Stimulated activated CD8-positive, alpha-beta memory T cell treated with anti-CD3 and anti-CD28 coated beads, Interleukin-4, amount 100 ng/mL, for 48 hours (primary cell): ENCODE measurements at places on chromosomes 3 and 15.

DNA sequence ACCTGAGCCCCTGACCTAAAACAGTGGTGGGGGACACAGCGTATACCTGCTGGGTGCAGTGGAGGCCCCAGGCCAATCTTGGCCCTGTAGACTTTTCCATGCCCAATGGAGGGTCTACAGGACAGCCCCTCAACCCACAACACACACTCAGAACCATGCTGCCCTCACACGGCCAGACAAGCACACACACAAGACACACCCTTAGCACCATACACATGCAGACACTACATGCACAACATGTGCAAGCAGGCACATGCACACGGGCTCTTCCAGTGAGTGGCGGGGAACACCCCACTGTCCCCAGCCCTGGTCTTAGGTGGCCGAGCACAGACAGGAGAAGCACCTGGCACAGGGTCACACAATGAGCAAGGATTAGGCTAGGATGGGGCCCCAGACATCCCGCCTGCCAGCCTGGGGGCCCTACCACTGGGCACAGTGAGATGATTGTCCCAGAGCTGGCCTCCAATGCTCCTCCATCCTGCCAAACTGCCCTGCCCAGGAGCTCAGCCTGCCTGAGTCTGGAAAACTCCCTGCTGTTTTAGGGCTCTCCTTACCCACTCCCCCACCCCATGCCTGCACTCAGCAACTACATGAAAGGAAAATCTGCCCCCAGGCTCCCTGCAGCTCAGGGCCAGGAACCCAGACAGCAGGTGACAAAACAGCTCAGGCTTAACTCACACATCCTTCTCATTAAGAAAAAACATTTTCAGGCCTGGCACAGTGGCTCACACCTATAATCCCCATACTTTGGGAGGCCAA lies 15.8 kb downstream of the IQSEC1 start:
- no peak for DNase-seq

GRCh38 chr3:187964760-187965159 lies 189.2 kb upstream of the LPP start:
- no peak for DNase-seq

DNA sequence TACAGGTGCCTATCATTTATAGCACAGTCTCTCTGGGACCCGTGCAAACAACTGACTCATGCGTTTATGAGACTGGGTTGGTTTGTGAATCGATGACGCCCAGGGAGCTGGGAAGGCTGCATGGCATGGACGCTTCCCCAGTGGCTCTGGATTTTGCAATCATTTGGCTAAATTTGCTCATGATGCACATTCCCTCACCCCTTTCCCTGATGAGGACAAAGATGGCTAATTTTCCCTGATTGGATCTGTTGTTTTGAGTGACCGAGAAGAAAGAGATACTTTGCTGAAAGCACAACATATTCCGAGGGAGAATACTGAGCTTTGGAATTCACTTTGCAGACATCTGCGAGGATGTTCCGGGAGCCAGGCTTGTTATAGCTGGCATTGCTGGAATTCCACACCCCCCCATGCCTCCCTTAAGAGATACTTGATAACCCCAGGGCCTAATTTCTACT lies 51.1 kb downstream of the CGNL1 start:
- no peak for DNase-seq

DNA sequence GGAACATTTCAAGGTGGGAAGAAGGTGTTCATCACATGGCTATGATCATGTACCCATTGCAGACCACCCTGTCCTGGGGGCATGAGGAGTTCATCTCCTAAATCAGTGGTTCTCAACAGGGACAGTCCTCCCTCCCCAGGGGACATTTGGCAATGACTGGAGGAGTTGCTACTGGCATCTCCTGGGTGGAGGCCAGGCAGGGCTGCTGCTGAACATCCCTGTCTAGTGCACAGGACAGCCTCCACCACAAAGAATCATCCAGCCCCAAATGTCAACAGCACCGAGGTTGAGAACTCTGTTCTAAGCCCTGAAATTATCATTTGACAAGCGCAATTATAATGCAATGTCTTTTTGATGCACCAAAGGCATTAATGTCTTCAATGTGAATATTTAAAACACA lies 4.4 kb upstream of the DNAJB8 start:
- no peak for DNase-seq

GRCh38 chr3:54360320-54360719 lies 238.0 kb downstream of the CACNA2D3 start:
- no peak for DNase-seq

GRCh38 chr15:39181940-39182339 lies 398.9 kb upstream of the THBS1 start:
- no peak for DNase-seq

- no peak for DNase-seq
These were observed 78.5 kb downstream of the PPARG start for GRCh38 chr3:12367346-12367745.

- no peak for DNase-seq
These were observed 566.3 kb upstream of the TGFBR2 start for GRCh38 chr3:30040126-30040525.

DNA sequence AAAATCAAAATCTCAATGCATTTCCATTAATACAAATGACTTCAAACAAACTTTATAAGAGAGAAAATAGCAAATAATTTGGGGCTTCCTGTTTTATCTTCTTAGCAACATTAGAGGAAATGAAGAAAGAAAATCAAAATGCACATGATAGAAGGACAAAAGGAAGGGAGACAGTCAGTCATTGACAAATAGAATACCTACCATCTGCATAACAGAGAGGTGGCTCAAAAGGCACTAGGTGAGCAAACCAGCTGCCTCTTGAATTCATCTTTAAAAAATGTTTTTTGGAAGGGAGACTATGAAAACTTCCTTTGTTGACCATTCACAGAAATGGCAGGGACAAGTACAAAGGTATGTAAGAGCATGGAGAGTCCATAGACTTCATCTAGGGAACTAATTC lies 9.4 kb downstream of the NMNAT3 start:
- DNase-seq, result no peak

DNA sequence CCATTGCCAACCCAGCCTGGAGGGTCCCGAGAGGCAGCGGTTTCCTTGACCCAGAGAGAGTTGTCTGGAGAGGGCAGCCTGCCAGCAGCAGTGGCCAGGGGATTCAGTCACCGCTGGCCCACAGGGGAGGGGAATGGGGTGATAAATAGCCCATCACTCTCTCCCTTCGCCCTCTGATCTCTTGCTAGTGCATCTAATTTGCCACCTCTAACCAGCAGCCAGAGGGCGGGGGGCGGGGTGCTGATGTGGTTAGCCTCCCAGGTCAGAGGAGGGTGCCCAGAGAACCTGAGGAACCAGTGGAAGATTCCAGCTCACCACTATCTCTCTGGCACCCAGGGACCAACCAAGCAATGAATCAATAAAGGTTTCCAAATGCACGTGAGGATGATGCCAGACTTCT lies 35.1 kb upstream of the SLC6A11 start:
- DNase-seq, result no peak

GRCh38 chr3:60953351-60953750 lies 297.9 kb downstream of the FHIT start:
- DNase-seq, result no peak

DNA sequence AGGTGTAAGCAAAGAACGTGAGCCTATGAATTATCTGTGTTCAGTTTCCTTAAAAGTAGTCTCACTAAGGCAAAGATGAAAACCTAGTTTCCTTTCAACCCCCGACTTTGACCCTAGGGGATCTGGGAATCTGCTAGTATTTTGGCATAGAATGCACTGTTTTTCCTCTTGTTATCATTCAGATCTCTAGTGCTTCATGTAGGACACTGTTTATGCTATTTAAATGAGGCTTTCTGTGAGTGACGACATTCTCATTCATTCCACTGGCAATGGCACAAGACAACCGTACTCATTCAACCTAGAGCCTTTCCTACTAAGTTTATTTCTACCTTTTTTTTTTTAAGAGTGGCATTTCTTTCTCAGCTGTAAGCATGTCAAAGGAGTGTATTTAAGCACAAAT lies 67.0 kb downstream of the CHAC1 start:
- DNase-seq, result no peak

DNA sequence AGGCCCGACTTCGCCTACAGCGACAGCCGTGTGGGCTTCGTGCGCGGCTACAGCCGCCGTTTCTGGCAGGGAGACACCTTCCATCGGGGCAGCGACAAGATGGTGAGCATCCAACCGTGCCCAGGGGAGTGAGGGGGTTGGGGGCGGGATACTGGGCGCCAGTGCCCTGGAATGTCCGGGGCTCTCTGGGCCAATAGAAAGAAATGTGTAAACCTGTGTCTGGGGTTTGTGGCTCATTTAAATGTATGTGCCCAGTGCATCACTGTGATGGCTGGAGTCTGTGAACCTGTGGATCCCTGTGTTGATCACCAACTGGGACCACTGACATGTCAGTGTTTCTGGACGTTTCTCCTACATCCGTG lies 423 bp downstream of the CHAC1 start:
- DNase-seq, result no peak

GRCh38 chr3:170044795-170045244 lies 7.0 kb downstream of the GPR160 start:
- DNase-seq, result no peak

GRCh38 chr3:81554388-81554787 lies 207.1 kb downstream of the GBE1 start:
- DNase-seq, result no peak

DNA sequence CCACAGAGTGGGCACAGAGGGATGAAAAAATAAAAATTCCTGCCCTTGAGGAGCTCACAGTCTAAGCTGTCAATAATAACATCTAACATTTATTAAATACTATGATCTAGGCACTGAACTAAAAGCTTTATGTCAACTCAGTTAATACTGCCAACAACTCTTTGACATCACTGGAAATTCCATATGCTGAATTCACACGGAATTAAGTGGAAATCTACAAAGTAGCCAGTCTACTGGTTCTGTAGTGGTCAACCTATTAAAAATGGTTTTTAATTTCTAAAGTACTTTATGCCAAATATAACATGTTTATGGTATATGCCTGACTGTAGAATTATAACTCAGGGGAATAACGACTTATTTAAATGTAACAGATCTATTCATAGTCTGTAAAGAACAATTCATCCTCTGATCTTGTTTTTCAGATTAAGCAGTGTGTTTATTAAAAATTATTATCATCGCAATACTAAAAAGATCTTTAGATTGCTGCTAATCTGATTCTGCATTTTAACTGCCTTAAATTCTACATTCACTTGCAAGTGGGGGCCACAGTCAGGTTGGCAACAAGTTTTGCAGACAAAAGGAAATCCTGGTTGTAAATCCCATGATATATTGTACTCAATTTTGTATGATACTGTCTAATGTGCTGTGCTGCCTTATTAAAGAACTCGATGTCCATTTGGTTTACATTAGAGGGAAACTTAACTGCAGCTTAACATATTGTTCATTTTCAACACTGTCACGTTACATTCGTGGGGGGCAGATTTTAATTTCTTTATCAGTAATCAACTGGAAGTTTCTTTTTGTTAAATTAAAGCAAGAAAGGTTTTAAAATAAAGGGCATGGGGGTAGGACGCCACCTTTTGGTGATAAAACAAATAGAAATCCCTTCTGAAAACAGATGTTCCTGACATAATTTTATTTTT lies 2.6 kb upstream of the FOXP1 start:
- DNase-seq, result no peak

- DNase-seq, result peak; percentile 14
These were observed 42.7 kb downstream of the METTL6 start for GRCh38 chr3:15384510-15385237.

DNA sequence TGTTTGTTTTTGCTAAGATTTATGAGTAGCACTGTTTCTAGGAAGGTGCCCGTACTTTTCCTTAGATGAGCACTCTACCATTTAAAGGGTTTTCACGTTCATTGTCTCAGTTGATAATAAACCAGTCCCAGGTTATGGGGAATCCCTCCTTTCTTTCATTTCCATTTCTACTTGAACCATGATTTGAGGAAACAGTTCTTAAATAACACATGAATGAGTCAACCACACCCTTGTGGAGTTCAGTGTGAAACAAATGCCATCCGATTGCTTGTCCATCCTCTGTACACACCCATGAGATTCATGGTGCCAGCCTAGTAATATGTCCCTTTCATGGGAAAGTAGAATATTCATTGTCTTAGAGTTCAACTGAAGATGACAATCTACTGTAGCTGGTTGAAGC lies 23.1 kb downstream of the CMTM8 start:
- DNase-seq, result no peak

GRCh38 chr3:186950402-186951093 lies 20.2 kb downstream of the ST6GAL1 start:
- DNase-seq, result no peak

DNA sequence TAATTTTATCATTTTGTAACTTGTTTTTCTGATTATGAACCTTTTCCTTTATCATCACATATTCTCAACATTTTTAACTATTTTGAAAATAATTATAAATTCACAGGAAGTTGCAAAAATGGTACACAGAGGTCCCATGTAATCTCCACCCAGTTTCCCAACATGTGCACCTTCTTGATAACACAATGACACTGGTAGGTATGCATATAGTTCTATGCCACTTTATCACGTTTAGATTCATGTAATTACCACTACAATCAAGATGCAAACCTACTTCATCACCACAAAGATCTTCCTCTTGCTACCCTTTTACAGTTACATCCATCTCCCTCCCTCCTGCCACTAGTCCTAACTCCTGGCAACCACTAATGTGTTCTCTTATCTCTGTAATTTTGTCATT lies 413.9 kb downstream of the SHQ1 start:
- DNase-seq, result no peak

- DNase-seq, result no peak
These were observed 30.3 kb downstream of the RAP2B start for GRCh38 chr3:153192327-153192726.

GRCh38 chr15:80951941-80952340 lies 37.7 kb downstream of the MESD start:
- no peak for DNase-seq

DNA sequence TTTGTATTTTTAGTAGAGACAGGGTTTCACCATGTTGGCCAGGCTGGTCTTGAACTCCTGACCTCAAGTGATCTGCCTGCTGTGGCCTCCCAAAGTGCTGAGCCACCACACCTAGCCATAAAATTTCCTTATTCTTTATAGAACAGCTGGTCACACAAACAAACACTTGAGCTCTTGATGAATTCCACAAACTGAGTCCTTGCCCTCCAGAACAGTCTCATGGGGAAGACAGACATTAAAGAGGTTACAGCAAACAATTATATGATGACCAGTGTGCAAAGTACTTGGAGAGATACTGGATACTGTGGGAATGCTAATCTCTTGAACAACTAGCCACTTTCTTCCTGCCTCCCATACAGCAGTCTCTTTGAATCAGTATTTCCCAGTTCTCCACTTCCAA lies 7.5 kb upstream of the ATP11B start:
- no peak for DNase-seq

GRCh38 chr3:160676547-160677303 lies at the start of gene ARL14:
TSS of gene ARL14 (plus strand) at chr3:160677160. CDS start at chr3:160677347, 187 bp downstream.
- DNase-seq, result no peak

- DNase-seq, result no peak
These were observed 137.2 kb downstream of the RPL22L1 start for GRCh38 chr3:170732660-170733245.

- no peak for DNase-seq
These were observed 59.7 kb downstream of the ATP2B2 start for GRCh38 chr3:10445561-10446175.
